ENCODE measurements at places on chromosomes 3 and 15.

GRCh38 chr3:127667119-127667681 is 5.6 kb upstream of the ABTB1 start:
- DNase-seq = no peak

- DNase-seq = no peak
Observed at GRCh38 chr15:60400944-60401343, 3.2 kb upstream of the ANXA2 start.

DNA sequence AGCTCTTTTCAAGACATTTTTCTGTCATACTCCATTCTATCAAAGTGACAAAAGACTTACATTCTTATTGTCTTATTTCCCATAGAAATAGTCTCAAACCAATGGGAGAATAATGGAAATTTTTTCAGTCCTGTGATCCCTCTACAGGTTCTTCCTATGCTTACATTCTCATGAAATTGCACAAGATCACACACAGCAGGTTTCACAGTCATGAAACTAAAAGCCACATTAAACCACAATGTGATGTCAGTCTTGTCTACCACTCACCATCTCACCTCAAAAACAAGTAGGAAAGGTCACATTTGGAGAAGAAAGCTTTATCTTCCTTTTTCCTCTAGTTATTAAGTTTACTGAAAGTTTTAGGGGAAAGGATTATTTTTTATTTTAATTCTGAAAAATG is 161.0 kb upstream of the RORA start:
- no peak for DNase-seq

DNA sequence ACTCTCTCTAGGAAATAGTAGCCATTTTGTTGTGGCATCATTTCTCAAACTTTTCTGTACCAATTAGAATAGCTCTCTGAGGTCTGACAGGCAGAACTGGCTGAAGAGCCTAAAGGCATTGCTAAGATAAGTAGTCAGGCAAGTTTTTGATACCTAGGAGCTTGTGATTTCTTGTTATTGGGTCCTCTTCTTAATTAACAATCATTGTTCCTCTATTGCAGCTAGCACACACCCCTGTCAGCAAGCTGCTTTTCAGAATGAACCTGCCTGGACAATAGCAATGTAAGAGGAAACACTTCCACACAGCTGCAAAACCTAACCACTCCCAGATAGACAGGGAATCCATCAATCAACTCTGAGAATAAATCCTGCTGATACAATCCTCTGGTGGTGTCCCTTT is 403.9 kb upstream of the TBL1XR1 start:
- no peak for DNase-seq

DNA sequence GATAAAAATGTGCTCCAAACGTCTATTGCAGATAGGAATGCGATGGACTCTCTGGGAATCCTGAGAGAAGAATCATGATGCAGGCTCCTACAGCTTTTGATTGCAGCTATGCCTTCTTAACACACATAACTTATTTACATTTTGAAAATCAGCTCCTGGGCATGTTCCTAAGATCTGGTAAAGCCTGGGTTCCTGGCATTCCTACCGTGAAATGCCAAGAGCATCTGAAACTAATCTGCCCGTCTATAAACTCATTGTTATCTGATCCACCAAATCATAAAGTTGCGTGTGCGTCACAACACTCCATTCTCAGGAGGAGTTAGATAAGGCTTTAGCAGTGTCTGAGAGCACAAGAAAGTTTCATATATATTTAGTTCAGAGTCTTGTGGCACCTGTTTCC is 79.0 kb upstream of the VGLL3 start:
- no peak for DNase-seq

DNA sequence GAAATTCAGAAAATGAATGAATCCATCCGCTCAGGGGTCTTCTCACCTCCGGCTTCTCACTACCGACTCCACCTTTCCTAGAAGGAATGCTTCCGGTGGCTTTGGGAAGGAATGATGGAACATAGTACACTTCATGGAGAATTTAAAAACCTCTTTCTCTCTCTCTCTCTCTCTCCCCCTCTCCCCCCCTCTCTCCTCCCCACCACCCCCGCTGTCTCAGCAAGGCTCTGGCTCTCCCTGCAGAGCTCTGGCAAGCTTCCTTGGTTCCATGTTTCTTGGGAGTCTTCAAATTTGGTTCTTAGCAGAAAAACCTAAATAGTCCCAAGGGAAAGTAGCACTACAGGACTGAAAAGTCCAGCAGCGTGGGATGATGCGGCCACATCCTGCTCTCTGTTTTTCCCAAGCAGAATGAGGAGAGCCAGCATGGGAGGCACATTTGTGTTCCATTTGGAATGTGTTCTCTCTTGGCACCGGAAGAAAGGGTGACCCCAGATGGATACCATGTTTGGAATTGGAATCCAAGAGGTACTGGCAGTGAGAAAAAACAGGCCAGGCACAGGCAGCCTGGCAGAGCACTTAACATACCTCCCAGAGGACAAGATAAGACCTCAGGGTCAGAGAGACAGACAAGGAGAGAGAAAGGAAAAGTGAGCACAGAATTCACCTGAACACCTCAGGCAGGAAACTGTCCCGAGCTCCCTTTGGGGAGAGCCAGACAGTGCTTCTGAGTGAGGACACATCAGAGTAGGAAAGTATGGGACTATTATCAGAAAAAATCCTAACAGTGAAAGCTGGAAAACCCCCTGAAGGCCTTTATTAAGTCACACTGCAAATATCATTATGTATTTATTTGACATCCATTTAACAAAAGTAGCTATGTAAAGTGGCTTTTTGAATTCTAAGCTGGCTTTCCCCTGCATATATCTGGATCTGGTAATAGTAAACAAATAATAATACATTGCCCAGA is at the start of gene POPDC2:
POPDC2 (minus strand) TSS at position 116 of the 967 bp plus-strand sequence. CDS start 166 bp downstream, outside the sequence.
- no peak for DNase-seq

DNA sequence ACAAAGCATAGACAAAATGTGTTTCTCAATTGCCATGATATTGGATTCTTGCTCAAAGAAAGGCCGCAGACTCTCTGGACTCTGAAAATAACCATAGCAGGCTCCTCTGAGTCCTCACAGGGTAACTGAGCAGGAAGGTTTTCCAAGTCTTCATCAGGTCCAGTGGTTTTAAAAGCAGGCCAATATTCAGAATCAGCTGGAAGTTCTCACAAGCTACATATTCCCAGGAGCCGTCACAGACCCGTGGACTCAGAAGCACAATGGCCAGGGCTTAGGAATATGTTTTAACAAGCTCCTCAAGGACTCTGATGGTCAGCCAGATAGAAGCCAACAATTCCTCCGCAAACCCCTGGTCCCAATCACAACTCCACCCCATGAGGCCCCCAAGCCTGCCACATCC is 256.1 kb upstream of the ADAMTS9 start:
- no peak for DNase-seq

DNA sequence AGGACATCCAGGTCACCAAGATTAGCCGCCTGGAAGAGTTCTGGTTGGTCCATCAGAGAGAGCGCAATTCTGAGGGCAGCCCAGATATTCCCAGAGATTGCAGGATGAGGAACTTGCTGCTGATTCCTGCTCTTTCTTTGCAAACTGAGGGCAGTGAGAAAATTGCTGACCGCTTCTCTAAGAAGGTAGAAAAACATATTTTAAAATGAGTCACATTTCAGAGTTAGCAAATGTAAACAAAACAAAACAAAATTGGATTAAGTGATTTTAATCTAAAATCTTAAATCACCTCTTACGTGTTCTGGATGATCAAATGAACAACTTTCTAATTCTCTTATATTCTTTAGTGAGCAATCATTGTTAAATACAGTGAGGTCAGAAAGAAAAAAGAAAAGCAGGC is 149.0 kb downstream of the USP13 start:
- no peak for DNase-seq

DNA sequence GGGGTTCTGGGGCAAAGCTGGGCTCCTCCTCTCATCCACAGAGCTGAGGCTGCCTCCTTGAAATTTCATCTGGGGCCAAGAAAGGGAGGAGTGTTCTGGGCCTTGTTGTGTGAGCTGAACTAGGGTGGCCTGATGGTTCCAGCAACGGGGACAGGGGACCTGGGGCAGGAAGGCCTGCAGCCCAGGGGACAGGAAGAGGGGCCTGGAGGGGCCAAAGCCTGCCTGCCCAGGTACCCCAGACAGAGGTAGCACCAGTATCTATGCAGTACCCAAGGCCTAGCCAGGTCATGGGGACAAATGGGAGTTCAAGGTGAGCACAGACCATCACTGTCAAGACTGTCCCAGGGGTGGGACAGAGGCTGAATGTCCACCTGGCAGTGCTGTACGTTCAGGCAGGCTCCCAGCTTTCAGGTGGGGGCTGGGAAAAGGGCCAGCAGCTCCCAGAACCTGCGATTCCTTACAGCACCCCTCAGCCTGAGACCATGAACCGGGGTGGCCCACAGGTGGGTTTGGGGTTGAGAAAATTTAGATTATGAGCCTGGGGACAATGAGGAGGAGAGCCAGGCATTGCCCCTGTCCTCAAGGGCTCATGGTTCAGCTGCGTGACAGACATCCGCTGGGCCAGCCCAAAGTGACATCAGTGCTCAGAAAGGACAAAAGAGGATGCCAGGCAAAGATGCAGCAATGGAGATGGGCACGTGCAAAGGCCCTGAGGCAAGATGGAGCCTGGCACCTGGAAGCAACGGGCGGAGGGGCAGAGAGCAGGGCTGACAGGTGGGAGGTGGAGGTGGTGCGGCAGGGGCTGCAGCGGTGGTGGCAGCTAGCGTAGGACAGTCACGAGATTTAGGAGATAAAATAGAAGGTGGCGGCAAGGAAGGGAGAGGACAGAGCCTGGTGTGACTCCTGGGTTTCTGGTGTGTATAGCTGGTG is 28.0 kb downstream of the PSTPIP1 start:
- DNase-seq = no peak

DNA sequence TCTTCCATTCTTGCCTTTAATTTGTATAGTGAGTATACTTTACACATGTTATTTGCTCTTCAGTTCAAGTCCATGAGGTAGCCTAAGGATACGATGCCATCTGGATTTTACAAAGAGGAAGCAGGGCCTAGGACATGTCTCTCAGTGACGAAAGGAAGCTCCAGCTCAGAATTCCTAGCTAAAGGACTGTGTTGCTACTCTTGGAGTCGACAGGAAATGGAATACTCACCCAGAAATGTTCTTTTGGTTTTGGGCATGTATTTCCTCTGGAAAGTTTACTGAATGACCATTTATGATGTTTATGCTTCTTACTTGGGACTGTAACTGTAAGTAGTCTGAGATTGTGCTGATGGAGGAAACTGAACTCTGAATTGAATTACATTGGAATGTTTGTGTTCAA is 12.5 kb downstream of the OXNAD1 start:
- DNase-seq = no peak

DNA sequence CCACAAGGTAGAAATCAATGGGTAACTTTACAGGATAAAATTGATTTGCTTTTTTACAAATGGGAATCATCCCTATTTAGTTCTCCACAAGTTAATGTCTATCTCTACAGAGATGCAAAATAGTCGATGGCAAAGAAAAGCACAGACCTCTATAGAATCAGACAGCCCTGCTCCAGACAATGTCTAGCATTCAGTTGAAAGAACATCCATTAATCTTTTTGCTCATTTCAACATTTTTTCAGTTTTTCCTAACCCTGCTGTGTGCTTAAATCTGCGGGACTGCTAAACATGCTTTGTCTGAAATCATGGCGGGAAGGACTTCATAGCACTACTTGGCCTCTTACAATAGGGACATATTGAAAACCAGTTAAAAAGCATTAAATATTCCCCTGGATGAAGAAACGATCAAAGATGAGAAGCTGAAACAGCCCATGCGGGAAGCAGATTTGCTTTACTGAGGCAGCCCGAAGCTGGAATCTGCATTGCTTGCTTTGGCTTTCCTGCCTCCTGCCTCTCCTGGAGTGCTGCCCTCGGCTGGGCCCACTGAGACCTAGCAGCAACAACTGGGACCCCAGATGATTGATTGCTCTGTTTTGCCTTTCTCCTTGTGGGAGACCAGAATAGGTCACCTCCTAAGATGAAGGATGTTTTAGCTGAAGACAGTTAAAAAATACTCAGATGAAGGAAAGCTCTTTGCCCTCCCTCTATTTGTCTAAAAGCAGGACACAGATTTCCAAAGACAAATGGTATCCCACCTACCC is 38.5 kb upstream of the RASGRP1 start:
- DNase-seq = no peak

- no peak for DNase-seq
Observed at GRCh38 chr3:171044384-171044783, 17.9 kb upstream of the SLC2A2 start.

DNA sequence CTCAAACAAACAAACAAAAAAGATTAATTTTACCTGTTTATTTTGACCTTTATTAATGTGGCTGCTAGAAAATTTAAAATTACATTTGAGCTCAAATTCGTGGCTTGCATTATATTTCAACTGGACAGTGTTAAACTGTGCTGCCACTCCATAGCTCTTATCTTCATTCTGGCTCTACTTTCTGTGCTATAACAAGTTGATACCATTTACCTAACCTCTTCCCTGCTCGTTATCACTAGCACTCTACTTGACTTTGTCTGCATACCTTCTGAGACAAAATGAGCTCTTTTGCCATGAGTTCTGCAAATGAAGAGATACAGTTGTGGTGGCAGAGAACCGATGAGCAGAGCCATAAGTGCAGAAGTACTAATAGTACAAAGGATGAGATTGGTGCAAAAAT is 26.4 kb downstream of the MINDY2 start:
- DNase-seq = no peak

GRCh38 chr15:57343498-57343897 is 32.8 kb upstream of the CGNL1 start:
- DNase-seq = no peak

GRCh38 chr15:45448066-45448915 is 69.9 kb upstream of the GATM start:
- no peak for DNase-seq

GRCh38 chr3:162487138-162487537 is 990.5 kb downstream of the OTOL1 start:
- no peak for DNase-seq

- DNase-seq = no peak
Observed at GRCh38 chr3:49877716-49878115, 8.0 kb upstream of the CAMKV start.

DNA sequence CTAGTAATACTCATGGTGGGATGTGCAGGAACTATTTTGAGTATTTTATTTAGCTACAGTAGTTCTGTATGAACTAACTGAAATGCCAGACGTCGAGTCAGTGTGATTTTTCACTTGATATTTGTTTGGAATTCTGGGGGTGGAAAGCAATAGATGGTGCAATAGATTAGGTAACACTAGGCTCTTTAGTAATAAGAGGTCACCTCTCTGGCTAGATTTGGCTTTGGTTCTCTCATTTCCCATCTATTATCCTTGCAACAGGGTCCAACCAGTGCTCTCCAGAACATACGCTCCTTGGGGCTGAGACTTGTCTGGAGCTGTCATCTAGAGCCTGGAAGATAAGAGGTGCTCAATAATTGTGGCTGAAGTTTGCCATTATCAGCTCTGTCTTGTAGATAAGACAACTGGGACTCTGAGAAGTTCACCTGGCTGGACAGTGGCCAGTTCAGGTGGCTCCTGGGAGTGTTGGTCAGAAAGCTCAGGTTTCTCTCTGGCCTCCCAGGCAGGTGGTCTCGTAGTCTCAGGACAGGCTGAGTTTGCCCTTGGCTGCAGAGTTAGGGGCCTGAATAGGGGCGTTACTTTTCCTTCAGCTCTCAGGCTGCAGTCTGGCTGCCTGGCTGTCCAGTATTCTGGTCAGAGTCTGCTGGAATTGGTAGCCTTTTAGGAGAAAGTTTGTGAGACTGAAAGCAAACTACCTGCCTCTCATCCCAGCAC is 277.5 kb upstream of the RGMA start:
- no peak for DNase-seq

- DNase-seq = no peak
Observed at GRCh38 chr3:63364495-63364894, 86.4 kb downstream of the SYNPR start.

Measured in CD4-positive, alpha-beta T cell treated with Interleukin-6 for 4 hours (primary cell).